ENCODE measurements at places on chromosomes 7 and 10. TPM values are rescaled to one million over a fixed set of nuclear protein-coding genes. Genes with fewer than 3 reads are reported as not detected.
A peak's percentile ranks its signal among the peaks of the same experiment; 100 is the strongest.

DNA sequence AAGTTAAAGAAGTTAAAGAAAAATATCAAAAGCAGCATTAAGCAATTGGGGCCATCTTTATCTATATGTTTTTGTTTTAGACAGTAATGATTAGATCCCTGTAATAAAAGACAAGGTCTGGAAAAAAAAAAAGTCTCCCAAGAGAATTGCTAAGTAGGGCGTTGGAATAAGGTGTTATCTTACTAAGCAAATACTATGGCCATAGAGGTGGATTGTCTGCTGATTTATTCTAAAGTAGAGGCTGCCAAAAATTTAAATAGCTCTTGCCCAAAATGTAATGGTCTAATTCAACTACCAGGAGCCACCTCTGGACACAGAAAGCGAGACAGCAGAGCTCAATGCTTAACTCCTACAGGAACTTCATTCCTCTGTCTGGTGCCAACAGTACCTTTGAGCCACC lies 71.6 kb downstream of the HERPUD2 start:
- DNase-seq: no peak

DNA sequence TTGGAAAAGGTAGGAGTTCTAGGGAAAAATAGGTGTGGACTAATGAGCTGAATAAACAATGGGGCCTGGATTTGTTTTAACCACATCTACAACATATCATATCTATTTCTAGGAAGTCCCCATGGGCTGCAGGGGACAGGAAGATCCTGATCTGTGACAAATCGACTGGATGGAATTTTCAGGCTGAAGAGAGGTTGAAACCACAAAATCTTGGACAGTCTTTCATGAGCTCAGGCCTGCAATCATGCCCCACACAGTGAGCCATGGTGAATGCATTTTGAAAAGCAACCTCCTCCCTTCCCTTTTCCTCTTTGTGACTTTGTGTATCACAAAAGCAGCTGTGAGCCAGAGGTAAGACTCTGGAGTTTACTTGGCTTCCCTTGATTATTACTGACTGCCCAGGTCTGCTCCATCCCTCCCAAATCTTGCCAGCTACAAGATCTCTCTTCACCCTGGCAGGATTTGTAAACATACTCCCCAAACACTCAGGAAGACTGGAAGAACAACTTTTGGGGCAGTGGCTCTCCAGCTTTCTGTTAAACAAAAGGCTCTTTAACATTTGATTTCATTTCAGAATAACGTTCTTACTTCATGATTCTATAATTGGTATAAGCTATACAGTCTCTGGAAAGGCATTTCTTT lies 66.4 kb downstream of the ASAH2B start:
- no peak for DNase-seq

GRCh38 chr10:35605191-35605590 lies at the start of gene GJD4:
Gene GJD4 (plus strand): TSS chr10:35605341. CDS start chr10:35605568, 227 bp downstream.
- no peak for DNase-seq

The EPHA1 gene
- total RNA-seq: 11.6 TPM

DNA sequence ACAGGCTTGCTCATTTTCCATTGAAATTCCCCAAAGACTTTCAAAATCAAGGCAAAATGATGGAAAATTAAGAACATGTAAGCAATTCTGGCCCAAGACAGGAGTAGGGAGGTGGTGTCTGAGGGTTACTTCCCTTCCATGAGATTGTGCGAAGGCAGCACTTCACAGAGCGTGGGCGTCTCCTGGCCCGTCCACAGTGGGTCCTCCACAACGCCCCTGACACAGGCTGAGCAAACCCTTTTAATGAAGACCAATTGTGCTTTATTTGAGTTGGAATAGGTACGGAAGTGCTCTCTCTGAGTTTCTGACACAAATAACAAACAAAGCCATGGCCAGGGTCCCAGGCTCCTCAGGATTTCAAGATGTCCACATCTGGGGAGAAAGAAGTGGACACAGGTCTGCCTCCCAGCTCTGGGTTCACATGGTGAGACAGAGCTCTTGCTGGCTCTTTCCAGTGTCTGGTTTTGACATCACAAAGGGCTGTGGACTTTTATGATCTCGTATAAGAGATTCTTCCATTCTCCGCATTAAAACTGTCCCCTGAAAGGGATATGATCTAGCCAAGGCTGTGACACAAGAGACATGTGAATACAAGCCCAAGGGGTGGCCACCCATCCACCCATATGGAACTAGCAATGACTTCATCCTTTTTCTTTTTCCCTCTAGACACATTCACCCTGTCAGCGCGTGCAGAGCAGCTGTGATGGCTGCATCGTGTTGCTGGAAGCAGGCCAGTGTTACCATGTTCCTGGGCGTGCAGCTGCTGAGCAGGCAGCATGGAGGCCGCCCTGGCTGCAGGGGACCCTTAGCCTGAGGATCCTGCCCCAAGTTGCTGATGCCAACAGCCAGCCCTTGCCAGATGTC lies 145.6 kb downstream of the ADAM12 start:
- DNase-seq: peak; percentile 66

The NUTM2D gene
- total RNA-seq: 3.7 TPM

- no peak for DNase-seq
Observed at GRCh38 chr7:128139406-128139805, 101.7 kb upstream of the LEP start.

DNA sequence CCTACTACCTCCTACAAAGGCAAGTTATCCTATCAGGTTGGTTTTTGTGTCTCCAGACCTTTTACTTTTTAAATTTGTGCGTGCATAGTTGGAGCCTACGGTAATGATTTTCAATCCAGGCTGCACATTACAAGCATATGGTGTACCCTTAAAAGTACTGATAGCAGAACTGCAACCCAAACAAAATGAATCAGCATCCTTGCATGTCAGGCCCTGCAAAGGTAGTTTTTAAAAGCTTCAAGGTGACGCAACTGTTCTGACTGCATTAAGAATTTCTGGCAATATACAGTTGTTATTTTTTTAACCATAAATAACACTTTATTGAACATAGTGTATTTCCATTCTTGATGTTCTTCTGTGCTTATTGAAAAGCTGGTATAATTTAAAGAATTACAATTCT lies 28.9 kb downstream of the GNAT3 start:
- no peak for DNase-seq

DNA sequence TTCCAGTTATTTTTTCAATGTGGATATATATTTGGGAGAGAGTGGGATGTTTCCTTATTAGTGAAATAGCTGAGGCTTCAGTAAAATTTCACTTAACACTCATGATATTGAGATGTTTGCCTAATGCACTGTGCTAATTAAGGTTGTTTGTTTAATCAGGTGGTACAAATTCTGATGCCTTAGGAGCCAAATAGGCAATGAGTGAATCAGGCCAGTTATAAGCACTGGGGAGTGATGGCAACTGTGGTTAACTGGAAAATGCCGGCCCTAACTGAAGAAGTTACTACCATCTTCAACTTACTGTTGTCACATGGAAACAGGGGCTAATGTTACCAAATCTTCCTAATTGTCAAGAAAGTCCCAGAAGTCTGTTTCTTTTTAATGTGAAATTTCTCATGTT lies 32.0 kb downstream of the VCL start:
- no peak for DNase-seq

The SMO gene
- total RNA-seq: 5.1 TPM

- DNase-seq: no peak
Observed at GRCh38 chr7:155062411-155062810, 7.7 kb upstream of the HTR5A start.

- DNase-seq: no peak
Observed at GRCh38 chr7:37033141-37033540, 308.8 kb upstream of the AOAH start.

DNA sequence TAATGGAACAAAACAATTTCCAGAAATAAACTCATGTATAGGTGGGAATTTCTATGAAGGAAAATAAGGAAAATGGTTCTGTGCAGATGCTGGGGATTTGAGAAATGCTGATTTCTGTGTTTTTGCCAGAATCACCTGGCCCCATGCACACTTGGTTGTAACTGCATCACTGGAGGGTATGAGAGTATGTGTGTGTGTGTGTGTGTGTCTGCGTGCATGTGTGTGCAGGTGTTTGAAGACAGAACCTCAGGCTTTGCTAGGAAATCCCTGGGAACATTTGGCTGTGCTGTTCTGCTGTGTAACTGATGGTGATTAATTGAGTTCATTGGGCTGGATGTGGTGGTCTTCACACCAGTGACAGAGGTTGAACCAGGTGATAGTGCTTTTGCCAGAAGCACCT lies 141.6 kb downstream of the CAMK1D start:
- no peak for DNase-seq

GRCh38 chr7:42180806-42181205 lies 56.2 kb downstream of the GLI3 start:
- no peak for DNase-seq

- no peak for DNase-seq
Observed at GRCh38 chr7:115356139-115356746, 434.3 kb downstream of the MDFIC start.

DNA sequence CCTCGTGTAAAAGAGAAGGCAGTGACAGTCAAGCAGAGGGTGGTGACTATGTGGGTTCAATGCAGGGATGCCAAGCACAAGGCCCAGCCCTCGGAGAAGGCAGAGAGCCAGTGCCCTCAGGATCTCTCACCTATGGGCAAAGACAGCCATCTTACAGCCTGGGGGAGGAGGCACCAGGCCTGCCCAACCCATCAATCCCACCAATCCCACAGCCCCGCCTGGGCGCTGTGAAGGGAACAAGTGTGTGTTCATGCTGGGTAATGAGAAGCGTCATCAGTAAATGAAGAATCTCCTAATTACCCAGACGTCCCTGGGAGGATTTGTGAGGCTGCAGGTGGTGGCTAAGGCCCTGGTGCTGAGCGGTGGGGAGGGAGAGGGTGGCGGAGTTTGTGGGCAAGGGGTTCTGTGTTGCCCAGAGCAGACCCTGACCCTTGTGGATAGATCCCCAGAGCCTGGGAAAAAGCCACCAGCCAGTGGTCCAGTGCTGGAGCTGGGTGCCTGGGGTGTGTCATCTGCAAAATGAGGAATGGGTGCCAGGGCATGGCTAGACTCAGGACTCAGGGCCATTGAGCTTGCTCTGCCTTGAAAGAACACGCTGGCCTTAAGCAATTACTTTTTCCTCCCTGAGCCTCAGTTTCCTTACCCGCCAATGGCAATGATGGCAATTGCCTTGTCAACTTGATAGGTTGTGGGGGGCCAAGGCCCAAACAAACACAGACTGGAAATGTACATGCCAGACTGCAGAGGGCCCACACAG lies 128.1 kb upstream of the UNC5B start:
- DNase-seq: no peak

The SPDYE2 gene
- not detected for total RNA-seq

The MCM10 gene
- total RNA-seq: 4.2 TPM

The PSPH gene
- 19.5 TPM for total RNA-seq

The CHAT gene
- not detected for total RNA-seq

DNA sequence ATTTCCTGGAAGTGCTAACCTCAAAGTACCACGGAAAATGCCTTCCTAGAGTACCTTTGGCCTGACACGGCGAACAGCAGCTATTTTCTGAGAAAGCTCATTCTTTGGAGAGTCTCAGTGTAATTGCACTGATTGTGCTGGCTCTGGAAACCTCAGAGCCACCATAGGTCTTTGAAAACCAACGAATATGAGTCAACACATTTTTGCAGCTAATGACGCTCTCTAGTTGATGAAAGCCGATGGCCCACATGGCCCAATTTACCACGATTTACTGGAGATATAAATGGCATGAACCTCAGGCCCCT lies 187.1 kb downstream of the ADARB2 start:
- peak; percentile 24 for DNase-seq

DNA sequence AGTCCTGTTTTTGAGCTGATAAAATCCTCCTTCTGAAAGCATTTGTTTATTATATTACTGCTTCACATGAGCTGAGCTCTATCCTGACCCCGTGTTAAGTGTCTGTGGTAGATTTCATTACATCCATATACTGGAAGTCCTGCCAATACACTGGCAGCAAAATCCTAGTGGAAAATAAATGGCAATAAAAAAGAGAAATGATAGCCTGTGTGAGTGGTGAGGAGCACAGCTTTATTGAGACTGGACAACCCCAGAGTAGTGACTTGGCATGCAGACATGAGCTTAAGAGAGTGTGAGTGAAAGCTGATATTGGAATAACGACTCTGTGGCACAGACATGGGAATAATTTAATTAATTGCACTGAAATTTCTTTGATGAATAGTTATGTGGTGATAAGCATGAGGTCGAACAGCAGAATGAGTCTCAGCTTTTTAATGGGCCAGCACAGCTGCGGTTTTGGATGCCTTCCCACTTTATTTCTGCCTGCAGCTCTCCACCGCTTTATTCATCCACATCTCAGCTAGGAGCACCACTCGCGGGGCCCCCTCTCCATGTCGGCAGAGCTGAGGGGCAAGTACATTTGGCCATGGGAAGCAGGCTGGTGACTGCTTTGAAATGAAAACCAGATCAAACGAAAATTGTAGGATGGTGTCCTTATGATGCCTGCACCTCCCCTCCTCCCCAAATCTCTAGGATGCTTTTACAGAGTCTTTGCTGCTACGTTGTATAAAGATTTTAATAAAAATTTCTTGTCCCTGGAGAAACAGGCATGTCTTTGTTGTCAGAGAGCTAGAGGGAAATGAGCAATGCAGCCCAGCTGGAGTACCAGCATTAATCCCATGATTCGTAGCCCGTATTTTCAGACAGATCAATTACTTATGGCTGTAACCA lies 494.3 kb downstream of the AUTS2 start:
- DNase-seq: peak; percentile 85

GRCh38 chr10:5961405-5962100 lies 15.8 kb downstream of the IL15RA start:
- DNase-seq: no peak

The HOXA10 gene
- total RNA-seq: 0.42 TPM

The MNX1 gene
- 0.26 TPM for total RNA-seq

The STEAP2 gene
- 24.6 TPM for total RNA-seq

The SLC26A5 gene
- total RNA-seq: 0.84 TPM

GRCh38 chr10:34918060-34918775 lies 103.1 kb upstream of the PARD3 start:
- DNase-seq: no peak
